ENCODE measurements at places on chromosomes 4 and X. TPM values are rescaled to one million over a fixed set of nuclear protein-coding genes. Genes with fewer than 3 reads are reported as not detected.

PKD2 gene
- 3.2 TPM for total RNA-seq

DIAPH2 gene
- 8.7 TPM for total RNA-seq

HEPH gene
- not detected for total RNA-seq

GRCh38 chr4:180636696-180637404 lies 1606.4 kb upstream of the TENM3 start:
- no peak for DNase-seq

- no peak for DNase-seq
Observed at GRCh38 chr4:106522839-106523238, 154.3 kb upstream of the GIMD1 start.

DNA sequence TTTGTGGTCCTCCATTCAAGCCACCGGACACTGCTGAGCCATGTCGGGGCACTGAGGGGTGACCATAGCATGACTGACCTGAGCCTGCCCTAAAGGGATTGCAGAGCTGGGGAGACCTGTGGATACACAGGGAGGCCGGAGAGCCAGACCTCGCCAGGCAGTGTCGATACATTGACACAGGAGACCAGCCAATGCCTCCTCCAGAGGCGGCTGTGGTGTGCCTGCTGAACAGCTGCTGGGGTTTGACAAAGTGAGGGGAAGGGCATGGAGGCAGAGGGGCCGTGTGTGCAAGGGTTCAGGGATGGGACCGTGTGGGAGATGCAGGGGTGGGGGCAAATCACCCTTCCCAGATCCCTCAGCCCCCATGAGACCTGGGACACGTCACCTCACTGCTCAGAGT lies 48.0 kb downstream of the PPP2R2C start:
- DNase-seq: no peak

GRCh38 chrX:68183612-68184214 lies 249.6 kb downstream of the OPHN1 start:
- no peak for DNase-seq

DNA sequence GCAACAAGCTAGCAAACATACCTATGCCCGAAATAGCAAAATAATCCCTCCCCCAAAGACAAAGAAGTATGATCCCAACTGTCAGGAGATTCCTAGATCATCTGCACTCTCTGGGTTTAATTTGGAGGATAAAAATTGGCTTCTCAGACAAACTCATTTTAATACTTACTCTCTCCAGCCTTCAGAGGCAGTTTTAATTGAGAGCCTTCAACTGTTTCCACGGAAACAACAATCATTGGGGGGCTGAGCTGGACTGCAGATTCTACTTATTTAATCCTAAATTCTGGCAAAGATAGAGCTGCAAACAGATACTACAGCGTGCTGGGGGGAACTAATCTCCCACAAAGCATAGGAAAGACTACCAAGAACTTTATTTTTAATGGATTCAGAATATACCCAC lies 168.2 kb downstream of the TSPAN5 start:
- DNase-seq: no peak

DNA sequence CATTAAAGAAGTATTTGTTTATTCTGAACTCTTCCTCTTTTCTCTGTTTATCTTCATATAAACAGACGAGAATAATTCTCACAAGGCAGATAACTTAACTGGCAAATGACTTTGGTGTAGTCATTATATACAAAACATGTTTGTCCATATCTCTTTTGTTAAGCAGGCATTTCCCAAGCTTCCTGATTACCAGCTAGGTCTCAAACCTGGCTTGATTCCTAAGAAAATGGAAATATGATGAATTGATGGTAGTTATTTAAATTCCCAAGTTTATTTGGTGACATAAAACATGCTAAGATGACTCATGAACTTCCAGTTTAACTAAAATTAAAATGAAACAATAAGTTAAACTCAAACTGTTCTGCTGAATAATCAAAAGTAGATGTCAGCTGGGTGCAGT lies 96.8 kb downstream of the ARSJ start:
- DNase-seq: no peak

DNA sequence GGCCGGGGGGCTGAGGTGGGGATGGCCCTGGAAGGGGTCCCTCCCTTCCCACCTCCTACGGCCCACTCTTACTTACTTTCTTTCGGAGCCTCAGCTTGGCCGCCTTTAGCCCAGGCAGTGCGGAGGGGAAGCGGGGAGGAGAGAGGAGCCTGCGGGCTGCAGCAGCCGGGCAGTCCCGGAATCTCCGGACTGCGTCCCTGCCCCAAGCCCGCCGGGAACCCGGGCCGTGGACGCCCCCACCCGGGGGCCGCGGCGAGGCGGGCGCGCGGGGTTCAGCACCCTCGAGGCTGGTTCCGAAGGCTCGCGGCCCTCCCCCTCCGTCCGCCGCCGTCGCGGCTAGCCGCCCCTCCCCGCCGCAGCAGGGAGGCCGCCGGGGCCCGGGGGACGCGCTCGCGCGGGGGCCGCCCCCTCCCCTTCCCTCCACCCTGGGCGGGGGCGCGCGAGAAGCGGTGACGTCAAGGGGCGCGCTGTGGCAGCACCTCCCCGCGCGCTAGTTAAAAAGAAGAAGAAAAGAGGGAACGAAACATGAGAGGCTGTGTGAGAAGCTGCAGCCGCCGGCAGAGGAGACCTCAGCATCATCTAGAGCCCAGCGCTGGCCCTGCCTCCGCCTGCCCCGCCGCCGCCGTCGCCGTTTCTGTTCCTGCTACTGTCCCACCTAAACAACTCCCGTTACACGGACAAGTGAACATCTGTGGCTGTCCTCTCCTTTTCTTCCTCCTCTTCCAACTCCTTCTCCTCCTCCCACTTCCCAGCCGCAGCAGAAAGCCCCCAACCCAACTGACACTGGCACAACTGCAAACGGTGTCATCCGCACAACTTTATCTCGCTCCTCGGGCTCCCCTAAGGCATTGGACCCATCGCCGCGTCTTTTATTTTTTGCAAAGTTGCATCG lies at the start of gene HHIP:
HHIP (plus strand) TSS at position 526 of the 892 bp plus-strand sequence. CDS start 520 bp downstream, outside the sequence.
- DNase-seq: peak; percentile 12

DNA sequence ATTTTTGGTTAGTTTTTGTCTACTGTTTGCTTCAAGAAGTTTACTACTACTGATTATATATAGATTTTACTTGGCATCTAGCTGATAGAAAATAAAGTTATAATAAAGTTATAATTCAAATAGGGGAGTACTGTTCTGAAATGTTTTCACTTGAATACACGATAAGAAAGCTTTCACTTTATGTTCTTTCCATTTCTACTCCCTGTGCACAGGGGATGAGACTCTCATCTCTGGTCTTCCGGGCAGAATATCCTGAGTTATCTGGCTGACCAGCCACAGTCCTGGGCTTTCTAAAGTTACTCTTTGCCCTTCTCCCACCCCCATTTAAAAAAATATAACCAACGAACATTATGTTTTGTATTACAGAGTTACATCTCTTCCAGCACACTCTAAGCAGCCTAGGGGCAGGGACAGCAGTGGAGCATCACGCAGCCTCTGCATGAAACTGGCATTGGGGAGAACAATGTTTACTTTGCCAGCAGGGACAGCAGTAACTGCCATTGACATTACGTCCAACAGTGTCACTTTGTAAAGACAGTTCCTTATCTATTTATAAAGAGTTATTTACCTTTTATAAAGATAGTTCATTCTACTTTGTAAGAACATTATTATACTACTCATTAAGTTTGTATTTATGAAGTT lies 64.3 kb downstream of the METTL14 start:
- no peak for DNase-seq

NEIL3 gene
- 0.35 TPM for total RNA-seq

GRCh38 chr4:159503236-159504008 lies 400.5 kb downstream of the RAPGEF2 start:
- no peak for DNase-seq

- DNase-seq: peak; percentile 27
Observed at GRCh38 chr4:48483006-48483776, at the start of gene SLC10A4. TSS of gene SLC10A4 (plus strand) at chr4:48483343. CDS start at chr4:48483562, 219 bp downstream.

SLC26A1 gene
- total RNA-seq: 0.31 TPM

CLDN22 gene
- total RNA-seq: not detected

PALLD gene
- not detected for total RNA-seq

GRCh38 chrX:38305971-38306370 lies 21.3 kb downstream of the RPGR start:
- DNase-seq: no peak

PLP1 gene
- not detected for total RNA-seq

UCHL1 gene
- total RNA-seq: not detected

- no peak for DNase-seq
Observed at GRCh38 chrX:97553833-97554232, 670.1 kb downstream of the RPA4 start.

DNA sequence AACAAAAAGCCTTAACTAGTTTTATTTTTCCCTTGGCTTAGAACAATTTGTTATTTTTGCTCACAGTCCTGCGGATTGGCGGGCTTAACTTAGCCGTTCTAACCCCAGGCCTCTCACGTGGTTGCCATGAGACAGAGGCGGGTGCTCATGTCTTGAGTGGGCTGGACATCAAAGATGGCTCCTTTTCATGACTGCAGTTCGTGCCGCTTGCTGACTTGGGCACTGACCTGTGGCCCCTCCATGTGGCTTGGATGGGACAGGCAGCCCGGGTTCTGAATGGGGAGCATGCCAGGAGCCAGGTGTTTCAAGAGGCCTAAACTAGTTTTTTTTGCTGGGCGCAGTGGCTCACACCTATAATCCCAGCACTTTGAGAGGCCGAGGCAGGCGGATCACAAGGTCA lies 40.7 kb downstream of the CDS1 start:
- no peak for DNase-seq

DNA sequence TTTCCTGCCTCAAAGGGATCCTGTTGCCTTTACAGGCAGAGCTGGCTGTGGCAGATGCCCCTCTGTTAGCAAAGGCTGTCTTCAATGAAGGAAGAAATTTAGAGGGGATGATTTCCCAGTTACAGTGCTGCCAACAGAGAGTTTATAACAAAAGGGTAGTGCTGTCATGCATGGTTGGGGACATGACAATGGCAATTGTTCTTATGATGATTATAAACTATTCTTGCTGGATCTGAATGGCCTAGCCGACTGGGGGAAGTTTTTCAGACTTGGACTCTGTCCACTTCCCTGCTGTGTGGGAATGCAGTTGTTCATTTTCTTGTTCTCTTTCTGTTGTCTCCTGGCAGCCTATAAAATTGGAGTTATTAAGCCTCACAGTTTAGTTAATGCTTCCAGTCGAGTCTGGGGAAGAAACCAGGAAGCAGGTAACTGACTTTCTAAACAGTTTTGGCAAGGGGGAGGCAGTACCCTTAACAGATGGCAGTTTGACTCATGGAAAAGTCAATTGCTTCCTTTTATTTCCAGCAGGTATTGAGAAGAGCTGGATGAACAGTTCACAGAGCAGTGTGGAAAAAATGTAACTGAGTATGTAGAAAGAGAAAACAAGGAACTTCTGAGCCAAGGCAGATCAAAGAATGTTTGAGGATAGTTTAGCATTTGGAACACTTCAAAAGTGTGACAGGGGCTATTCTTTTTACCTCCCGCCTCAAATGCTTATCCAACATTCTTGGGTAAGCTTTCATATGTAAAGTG lies 582.6 kb downstream of the RAPGEF2 start:
- no peak for DNase-seq

ETDC gene
- not detected for total RNA-seq

DDIT4L gene
- total RNA-seq: 0.16 TPM

GRCh38 chrX:101550362-101550750 lies at the start of gene ARMCX1:
TSS of gene ARMCX1 (plus strand) at chrX:101550547. CDS start at chrX:101552931, 2,384 bp downstream.
- peak; percentile 49 for DNase-seq

DNA sequence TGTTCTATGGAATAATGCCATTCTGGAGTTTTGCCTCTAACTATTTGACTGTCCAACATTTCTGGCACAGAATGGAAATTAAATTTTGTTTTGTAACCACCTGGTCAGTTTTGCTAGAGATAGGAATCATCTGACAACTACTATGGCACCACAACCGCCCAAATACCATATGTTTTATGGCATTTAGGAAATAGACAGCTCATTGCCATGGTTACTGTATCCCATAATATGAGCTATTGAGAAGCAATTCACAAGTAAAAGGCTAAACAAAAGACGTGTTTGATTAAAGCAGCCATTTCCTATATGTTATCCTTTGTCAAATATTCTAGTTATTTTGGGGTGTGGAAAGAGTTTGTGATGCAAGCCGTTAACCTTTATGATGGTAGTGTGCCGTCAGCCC lies 1105.3 kb upstream of the LCORL start:
- DNase-seq: no peak

DNA sequence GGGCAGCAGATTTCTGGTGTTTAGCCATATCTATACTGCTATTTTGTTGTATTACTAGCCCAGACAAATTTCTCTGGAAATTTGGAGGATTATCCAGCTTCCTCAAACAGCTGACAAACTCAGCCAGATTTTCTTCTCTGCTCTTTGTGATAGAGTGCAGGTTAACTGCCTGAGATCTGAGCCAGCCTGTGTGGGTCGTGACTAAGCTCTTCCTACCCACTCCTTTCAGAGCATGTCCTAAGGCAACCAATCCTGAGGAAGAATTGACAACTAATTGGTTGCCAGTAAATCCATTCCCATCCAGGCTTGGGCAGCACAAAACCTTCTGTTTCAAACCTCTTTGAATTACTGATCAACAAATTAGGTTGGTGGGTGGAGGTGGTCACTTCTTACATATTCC lies 2.5 kb upstream of the GABRA2 start:
- DNase-seq: no peak

DNA sequence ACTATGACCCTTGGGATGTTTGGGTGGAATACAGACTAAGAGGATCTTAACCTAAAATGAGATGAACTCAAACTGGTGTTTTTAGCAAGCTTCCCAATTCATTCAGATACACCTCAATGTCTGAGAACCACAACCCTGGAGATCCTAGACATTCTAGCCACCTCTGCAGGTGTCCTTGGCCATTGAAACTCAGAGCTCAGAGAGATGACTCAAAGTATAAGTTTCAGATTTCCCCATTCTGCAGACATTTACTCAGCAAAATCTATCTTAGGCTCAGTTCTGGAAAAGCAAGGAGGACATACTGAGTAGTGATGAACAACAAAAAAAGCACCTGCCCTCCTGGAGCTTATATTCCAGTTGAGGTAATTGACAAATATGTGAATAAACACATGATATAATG lies 47.8 kb downstream of the COMMD8 start:
- no peak for DNase-seq

DNA sequence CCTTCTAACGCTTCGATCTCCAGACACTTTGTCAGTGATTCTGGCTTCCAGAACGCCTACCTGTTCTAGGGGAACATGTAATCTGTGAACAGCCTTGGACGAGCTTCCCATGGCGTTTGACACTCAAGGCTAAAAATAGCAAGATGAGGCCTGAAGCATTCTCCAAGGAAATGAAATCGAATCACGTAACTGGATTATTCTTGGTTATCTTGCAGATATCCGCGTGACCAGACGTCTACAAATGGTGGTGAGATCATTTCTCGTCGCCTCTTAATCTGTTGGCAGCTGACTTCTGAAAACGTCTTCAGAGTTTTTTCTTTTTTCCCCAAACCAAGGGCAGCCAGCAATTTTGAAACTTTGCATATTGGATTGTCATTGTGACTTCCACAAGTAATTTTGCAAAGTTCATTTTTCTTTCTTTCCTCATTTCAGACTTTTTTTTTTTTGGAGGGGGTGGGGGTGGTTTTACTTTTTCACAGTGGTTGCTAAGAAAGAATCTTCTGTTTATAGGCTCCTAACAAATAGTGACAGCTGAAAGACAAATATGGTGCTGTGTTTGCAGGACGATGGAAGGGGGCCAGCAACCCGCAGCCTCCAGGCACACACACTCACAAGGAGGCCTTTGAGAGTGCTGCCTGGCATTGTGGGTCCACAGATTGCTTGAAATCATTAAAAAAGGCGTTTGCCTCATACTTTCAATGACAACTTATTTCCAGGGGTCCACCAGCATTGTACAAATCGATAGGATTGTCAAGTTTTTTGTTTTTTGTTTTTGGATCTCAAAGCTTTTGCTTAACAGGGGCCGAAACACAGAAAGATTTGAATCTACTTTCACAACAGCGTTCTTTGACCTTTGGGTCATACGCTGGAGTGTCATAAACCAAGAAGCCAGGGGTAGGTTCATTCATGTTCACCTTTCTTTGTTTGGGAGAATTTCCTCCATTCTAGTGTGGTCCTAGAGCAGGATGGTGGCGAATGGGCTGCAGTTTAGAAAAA lies 32.4 kb upstream of the PDLIM3 start:
- no peak for DNase-seq

Measured in CD8-positive, alpha-beta T cell (primary cell).